ENCODE measurements at places on chromosomes 5 and 9.

GRCh38 chr9:35909687-35910612 is 660 bp downstream of the SPAAR start:
- no peak for DNase-seq

- DNase-seq: no peak
Observed at GRCh38 chr5:115342590-115343377, 46.3 kb upstream of the CCDC112 start.

DNA sequence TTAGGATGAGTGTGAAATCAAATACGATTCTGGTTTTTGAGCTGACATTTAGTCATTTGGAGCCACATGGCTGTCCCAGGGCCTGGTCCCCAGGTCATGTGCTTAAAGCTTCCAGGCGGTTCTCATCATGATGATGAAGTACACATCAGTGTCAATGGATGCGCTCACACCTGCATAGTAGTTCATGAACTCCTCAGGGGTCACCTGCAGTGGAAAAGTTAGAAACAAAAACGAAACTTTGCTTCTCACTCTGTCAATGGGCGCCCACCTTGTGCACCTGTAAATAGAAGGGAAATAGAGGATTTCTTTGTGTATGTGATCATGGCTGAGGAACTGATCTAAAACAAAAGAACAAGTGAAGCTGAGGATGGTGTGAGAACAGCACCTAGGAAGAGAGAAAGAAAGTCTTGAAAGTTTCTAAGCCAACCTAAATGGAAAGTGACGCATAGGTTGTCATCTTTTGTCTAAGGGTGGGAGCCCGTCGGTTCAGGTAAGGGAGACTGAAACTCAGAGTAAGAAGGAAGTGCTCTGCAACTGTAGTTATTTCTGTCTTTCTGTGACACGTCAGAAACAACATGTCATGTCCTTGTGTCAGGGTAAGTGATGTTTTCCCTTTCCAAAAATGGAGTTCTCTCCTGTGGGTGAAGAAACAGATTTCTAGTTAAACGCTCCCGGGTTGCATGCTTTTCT is 33.8 kb downstream of the CAPSL start:
- no peak for DNase-seq

DNA sequence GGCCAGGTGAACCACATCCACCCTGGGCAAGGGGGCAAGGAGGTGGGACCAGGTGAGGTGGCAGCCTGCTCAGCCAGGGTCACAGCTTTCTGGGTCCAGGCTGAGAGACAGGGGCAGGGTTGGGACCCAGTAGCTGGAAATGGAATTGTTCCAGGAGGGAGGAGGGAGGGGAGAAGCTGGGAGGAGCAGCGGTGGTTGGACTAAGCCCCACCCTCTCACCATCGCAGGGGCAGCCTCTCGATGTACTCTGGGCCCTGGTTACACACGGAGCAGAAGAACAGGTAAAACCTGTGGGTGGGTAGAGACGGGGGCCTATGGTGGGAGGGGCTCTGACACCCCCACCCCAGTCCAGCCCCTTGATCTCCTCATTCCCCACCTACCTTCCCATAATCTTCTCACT is 11.2 kb downstream of the PHF19 start:
- no peak for DNase-seq

DNA sequence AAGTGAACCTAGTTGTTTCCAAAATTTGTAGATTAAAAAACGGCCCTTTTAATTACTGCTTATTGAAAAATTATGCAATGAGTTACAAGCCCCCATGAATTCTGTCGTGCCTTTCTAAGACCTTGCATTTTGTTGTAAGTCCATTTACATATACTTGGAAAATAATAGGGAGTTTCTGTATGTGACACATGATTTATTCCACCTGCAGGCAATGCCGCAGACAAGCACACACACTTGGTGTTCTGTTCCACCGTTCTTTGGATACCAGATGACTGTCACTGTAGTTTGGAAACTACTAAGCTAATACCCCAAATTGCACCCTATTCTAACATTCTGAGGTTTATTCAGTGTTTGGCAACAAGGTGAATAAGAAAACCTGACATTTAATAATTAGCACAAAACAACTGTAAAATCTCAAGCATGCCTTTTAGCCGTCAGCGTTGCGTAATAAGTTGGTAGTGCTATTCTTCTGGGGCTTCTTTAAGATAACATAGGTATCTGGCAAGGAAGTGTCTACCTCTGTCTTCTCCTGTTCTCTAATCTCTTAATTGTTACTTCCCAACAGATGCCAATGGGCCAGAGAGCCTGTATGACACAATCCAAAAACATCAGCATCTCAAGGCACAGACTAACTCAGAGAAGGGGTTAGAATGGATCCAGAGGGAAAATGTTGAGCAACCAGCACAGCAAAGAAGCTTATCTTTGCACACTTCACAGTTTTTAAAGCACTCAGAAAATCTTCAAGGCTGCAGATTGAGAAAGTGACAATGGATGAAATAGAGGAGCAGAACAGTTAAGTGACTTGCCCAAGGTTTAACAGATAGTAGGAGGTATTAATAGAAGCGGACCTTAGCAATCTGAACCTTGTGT is 48.2 kb upstream of the DPYSL3 start:
- DNase-seq: peak; percentile 33

- no peak for DNase-seq
Observed at GRCh38 chr5:145292278-145292677, 542.9 kb downstream of the PRELID2 start.

DNA sequence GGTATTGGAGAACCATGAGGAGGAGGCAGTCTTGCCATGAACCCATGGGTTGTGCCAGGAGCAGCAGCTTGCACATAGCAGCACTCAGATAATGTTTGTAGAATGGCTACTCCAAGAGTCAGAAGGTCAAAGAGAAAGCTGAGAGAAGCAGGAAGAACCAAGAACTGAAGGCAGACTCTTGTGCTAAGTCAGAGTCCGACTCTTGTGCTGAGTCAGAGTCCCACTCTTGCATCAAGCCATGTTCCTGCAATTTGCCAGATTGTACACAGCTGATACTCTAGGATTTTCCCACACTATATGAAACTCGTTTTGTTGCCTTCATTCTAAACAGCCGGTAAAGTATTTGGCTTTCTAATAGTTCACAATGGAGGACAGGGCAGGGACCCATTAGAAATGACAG is 26.2 kb upstream of the HSPA9 start:
- DNase-seq: peak; percentile 91

GRCh38 chr9:27749838-27750237 is 176.6 kb upstream of the C9orf72 start:
- no peak for DNase-seq

- DNase-seq: no peak
Observed at GRCh38 chr5:54471398-54471797, 15.9 kb downstream of the HSPB3 start.

DNA sequence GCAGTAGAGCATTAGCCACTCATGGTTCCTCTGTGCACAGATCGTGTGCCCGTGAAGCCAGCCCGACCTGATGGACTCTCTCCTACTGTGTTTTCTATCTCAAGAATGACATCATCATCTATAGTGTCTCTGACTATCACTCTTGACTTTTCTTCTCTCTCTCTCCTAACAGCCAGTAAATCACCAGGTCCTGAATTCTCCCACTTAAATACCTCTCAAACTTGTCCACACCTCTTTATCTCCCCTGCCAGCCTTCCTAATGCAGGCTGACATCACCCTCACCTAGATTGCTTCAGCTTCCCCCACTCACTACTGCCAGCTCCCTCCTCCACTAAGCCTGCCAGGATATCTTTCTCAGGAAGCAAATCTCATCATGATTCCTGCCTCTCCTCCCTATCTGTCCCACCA is 90.6 kb upstream of the MIER3 start:
- DNase-seq: no peak

DNA sequence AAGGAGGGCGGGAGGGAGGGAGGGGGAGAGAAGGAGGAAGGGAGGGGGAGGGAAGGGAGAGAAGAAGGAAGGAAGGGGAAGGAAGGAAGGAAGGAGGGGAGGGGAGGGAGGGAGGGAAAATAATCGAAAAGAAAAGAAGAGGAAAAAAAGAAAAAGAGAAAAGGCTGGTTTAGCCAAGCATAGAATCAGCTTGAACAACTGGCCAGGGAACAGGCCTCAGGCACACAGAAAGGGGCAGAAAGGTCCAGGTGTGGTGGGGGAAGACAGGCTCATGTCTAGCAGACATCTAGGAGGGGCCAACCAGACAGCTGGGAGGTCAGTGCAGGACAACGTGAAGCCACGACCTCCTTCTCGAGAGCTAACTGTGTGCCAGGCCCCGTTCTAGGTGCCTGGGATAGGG is 141.8 kb downstream of the HSD17B3 start:
- no peak for DNase-seq

DNA sequence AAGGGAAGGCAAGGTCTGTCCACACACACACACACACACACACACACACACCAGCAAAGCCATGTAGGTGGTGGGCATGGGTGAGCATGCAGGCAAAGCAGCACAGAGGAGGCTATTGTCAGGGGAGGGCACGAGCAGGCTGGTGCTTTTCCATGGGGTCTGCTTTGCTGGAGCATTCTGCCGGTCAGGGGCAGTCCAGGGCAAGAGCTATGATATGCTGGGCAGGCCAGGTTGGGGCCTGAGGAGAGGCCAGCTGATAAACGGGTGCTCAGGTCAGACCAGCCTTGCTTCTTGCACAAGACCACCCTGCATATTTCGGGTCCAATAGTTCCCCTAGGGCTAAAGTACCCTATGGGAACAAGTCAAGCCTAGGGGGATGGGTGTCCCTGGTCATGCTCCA is 253.9 kb upstream of the DMAC1 start:
- DNase-seq: no peak

DNA sequence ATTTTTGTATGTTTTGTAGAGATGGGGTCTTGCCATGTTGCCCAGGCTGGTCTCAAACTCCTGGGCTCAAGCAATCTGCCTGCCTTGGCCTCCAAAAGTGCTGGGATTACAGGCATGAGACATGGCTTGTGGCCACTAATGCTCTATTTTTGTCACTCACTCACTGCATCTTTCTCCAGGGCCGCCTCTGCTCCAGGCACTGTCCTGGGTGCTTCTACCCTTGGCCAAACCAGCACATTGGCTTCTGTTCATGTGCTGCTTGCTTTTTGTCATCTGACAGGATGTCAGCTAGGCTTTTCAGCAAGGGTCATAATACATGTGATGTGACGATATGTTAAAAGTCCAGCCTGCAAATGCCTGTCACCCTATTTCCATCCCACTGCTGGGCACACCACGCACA is 3.2 kb downstream of the ODF2 start:
- DNase-seq: no peak

DNA sequence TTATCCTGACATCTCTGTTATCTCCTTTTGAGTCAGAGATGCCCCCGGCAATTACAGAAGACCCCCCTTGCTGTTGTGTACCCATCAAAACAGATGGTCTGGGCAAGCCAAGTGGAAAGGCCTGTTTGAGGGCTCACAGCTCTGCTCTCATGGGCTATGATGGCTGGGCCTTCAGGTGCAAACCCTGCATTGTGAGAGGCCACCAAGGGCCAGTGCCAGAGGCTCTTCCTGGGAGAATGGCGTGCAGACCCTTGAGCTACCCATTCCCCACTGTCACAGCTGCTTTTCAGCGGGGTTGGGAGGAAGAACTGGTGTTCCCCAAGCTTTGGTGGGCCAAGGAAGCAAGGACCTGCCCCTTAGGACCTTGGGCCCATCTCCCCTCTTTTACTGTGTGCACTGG is 174.7 kb upstream of the PPP1R26 start:
- DNase-seq: no peak

DNA sequence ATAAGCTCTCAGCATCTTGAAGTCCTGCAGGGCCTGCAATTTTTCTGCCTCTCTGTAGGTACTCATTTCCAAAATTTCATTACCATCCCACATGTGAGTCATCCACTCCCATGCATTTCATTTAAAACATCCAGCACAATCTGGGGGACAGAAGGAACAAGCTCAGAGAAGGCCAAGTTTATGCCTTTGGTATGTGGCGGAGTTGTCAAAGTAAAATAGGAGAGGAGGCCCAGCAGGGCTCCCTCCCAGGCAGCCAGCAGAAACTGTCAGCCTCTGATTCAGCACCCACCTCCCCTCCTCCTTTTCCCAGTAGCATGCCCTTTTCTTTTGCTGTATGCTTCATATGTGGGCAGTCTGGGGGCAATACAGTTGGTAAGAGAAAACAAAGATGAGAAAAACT is 126.4 kb upstream of the ZNF366 start:
- DNase-seq: peak; percentile 93

DNA sequence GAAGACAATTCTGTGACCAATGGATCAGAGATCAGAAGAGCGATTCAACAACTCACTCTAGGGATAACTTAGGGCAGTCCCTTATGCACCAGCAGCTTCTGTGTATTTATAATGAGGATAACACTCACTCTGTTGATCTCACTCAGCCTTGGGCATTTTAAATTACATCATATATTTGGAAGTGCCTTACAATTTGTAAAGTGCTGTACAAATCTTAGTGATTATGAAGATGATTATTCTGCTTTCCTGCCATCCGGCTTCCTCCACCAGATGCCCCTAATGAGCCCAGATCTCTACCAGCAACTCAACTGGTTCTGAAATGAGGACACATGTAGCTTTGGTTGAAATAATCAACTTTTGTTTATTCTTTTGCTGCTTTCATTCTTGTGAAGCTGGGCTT is 105.3 kb downstream of the PCSK1 start:
- peak; percentile 68 for DNase-seq

- no peak for DNase-seq
Observed at GRCh38 chr5:15837551-15838289, 337.7 kb downstream of the FBXL7 start.

GRCh38 chr5:42974536-42974935 is 65.6 kb downstream of the ANXA2R start:
- peak; percentile 49 for DNase-seq

DNA sequence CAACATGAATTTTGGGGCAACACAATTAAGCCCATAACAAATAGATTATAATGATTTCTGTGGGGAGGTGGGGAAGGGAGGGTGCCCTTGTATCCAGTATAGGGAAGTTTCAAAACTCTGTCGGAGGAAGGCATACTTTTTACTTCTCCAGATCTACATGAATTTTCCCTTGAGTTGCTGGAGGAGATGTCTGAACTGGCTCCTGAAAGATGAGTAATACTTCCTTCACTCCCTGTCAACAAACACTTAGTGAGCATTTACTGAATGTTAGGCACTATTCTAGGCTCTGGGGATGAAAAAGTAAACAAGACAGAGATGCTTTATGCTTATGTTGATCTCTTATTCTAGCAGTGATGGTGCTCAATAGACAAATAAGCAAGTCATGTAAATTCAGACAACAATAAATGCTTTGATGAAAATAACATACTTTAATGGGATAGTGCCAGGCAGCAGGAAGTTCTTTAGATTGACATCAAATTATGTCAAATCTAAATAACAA is 197.9 kb upstream of the ANKH start:
- DNase-seq: no peak

DNA sequence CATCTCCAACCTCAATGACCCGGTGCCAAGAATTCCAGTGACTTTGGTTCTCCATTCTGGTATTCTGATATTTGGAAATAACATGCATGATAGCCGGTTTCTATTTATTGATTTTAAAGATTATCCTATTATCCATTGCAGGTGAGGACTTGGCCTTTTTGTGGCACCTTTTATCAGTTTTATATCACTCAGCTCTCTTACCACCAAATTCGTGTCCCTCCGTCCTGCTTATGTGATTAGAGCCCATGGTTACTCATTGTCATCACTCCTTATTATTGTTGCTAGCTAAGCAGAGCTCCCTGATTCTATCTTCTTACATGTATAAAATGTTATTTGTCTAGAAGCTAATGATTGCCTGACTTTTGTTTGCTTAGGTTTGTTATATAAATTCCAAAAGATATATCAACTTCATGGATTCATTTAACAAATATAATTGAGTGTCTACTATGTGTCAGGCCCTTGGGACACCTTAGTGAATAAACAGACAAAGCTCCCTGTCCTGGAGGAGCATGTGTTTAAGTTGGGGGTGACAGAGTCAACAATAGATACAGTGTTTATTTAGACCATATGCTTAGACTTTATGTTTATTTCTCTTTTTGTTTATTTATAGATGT is 138.2 kb downstream of the ADAMTS16 start:
- no peak for DNase-seq
